NK-92 treated with Interleukin-12 subunit alpha and Interleukin-12 subunit beta, amount 100 ng/mL, for 24 hours (cell line): ENCODE measurements at places on chromosomes 5 and 9.

- no peak for DNase-seq
Observed at GRCh38 chr9:78746010-78746409, 449.1 kb downstream of the PSAT1 start.

DNA sequence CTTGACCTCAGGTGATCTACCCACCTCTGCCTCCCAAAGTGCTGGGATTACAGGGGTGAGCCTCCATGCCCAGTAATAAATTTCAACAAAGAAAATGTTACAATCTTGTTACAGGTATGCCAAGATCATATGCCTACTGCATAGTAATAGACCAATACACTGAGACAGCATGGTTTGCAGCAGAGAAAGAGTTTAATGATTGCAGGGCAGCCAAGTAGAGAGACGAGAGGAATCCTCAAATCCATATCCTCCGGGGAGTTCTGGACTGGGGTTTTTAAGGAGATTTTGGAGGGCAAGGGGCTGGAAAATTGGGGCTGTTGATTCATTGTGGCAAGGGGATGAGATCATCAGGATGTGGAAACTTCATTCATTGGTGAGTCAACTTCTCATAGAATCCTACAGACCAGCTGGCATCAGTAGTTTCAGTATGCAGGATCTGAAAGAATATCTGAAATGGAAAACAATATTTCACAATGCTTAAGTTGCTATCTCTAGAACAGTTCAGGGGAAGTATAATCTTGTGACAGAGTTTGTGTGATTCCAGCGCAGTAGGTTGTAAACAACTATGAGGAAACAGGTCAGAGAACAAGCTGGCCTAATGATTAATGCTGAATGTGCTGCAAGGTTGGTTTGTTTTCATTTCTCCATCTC lies 14.8 kb upstream of the TUT7 start:
- no peak for DNase-seq

GRCh38 chr9:1454616-1455347 lies 404.6 kb downstream of the DMRT2 start:
- no peak for DNase-seq

- DNase-seq: no peak
Observed at GRCh38 chr5:17132444-17133083, 84.9 kb upstream of the BASP1 start.

- no peak for DNase-seq
Observed at GRCh38 chr5:141882594-141883183, 4.5 kb upstream of the PCDH1 start.

DNA sequence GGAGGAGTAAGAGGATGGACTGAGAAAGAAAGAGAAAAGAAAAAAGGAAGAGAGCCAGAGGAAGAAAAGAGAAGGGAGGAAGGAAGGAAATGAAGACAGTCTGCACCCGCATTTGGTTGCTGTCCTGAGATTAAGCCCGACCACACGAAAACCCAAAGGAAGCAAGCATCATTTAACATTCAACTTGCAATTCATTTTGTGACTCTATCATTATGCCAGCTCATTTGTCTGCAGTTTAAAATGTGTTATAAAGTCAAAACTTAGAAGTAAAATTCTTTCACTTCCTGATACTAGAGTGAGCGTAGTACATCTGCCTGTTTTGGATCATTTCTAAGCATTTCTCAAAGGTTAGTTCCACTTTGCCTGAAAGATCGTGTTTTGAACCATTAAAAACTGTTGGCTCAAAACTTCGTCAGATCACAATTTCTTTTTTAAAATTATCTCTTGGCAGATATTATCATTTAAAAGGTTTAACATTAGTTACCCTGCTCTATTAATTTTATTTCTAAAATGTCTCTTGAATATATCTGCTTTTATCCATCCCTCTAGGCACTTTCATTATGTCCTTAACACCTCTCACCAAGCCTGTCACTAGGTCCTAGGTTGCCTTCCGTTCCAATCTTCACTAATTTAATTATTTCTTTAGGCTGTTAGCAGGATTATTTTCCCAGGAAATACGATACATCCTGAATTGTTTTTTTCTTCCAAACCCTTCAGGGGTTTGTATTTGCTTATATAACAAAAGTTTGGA lies 240.9 kb downstream of the TLE4 start:
- DNase-seq: no peak

DNA sequence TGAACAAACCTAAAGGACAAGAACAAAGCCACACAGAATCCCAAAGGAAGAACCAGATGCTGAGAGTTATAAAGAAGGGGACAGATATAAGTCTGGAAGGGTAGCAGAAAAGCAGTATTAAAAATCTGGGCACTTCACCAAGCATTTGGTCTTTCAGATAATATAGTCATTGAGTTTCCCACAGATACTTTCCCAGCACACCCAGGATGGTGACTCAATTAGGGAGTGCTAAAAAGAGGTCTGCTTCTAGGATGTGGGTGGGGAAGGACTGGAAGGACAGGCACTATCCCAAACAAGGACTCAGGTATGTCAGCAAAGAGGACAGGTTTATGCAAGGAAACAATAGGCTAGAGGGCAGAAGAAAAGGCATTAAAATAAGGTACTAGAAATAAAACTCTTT lies 59.3 kb downstream of the DIAPH1 start:
- DNase-seq: no peak

- no peak for DNase-seq
Observed at GRCh38 chr9:75432386-75432785, 344.1 kb downstream of the OSTF1 start.

GRCh38 chr5:10762776-10763500 lies 1.9 kb upstream of the DAP start:
- DNase-seq: no peak

DNA sequence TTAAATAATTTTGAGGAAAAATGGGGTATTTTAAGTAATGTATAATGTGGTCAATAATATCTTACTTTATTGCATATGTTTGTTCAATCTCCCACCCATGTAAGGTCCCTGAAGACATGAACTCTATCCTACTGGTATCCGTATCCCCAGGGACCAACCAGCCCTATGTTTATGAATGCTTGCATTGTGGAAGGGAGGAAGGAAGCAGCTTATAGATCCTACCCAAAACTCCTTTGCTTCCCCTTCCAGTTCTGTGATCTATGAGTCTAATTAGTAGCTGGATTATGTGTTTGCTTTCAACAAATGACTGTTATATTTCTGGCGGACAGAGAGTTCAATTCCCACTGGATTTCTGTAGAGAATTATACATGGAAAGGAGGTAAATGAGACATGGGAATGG lies 45.6 kb downstream of the CNTRL start:
- no peak for DNase-seq

- no peak for DNase-seq
Observed at GRCh38 chr5:179137643-179138567, 77.7 kb downstream of the ZNF354C start.

DNA sequence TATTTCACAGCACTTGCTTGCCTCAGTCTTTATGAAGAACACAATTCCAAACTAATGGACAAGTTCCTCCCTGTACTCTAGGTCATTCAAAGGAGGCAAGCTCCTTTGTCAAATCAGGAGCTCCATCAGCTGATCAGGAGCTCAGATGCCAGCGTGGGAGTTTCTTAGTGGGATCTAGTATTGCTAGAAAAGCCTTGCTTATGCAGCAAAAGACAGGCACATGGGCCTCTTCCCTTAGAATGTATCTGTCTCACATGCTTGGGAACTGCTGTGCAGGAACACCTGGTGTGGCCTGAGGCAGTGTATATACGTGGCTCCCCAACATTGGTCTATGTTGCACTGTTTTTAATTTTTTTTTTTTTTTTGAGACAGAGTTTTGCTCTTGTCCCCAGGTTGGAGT lies 21.4 kb upstream of the HAVCR1 start:
- DNase-seq: no peak

GRCh38 chr9:76855015-76855414 lies 50.9 kb downstream of the PRUNE2 start:
- no peak for DNase-seq

- no peak for DNase-seq
Observed at GRCh38 chr5:56110646-56111403, 116.1 kb upstream of the IL6ST start.

GRCh38 chr9:78286946-78287388 lies 10.0 kb upstream of the PSAT1 start:
- DNase-seq: no peak

- DNase-seq: no peak
Observed at GRCh38 chr5:95392593-95393182, 1.5 kb downstream of the FAM81B start.

DNA sequence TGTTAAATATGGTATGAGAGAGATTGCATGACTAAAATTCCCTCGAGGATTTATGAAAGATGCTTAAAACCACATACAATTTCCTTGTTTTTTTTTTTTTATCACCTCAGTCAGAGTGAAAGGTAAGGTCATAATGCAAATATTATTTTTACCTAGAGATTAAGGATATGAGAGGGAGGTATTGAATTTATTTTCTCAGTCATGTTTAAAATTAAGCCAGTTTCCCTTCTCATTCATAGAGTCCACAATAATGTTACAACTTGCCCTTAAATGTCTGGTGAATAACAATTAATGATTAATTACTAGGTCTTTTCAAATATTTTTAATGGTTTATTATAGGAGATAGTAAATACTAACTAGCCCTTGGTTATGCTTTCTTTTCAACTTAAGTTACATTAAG lies 144.9 kb upstream of the HAPLN1 start:
- DNase-seq: no peak

DNA sequence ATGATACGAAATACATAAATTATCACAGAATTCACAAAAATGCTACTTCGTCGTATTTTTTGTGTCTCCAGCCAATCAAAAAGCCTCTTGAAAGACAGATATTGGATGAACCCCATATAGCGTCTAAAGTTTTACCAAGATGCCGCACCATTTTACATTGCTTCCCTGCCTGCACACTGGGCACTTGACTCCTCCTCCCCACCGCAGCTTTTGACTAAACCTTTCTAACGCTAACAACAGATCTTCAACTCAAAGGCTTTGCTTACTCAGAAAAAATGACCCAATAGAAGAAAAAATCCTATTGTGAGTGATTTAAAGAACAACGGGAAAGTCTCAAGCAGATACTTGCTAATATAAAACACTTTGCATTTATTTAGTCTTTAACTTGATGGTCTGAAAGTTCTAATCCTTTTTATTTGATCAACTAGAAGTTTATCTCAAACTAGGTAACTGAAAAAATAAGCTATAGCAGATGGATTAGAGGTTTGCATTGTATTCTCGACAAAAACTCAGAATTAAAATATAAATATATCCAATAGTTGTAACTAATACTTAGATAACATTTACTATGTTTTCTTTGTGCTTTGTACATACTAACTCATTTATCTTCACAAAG lies 609.1 kb upstream of the DMAC1 start:
- DNase-seq: no peak

DNA sequence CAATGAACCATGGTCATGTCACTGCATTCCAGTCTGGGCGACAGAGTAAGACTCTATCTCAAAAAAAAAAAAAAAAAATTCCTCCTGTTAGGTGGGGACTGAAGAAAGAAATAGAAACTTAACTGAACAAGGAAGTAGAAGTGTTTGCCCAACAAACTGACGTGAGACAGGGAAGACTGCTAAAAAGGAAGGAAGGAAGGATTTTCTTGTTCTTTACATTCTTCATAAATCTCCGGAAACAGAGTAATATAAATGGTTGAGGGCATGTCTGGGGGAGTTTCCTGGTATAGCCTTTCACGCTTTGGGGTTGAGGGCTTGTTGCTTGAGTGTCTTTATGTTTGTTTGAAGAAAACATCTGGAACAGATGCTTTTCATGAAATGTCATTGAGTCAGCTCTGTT lies 3.1 kb downstream of the TOR1B start:
- no peak for DNase-seq

DNA sequence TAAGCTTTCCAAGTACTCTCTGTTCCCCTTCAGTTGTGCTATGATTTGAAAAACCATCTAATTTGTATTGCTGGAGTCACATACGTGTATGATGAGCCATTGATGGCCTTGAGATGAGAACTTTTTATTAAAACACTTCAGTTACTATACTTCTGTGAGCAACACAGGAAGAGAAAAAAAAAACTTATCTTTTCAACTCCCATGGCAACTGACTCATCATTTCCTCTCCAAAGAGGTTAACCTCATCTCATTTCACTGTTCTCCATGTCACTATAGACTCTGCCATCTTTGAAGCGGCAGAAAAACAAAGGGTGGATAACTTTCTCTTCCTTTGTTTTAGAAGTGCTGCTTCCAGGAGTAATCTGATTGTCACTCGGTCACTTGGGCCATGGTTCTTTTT lies 104.3 kb upstream of the PCSK1 start:
- DNase-seq: no peak

- DNase-seq: no peak
Observed at GRCh38 chr9:17742067-17742466, 163.2 kb downstream of the SH3GL2 start.

DNA sequence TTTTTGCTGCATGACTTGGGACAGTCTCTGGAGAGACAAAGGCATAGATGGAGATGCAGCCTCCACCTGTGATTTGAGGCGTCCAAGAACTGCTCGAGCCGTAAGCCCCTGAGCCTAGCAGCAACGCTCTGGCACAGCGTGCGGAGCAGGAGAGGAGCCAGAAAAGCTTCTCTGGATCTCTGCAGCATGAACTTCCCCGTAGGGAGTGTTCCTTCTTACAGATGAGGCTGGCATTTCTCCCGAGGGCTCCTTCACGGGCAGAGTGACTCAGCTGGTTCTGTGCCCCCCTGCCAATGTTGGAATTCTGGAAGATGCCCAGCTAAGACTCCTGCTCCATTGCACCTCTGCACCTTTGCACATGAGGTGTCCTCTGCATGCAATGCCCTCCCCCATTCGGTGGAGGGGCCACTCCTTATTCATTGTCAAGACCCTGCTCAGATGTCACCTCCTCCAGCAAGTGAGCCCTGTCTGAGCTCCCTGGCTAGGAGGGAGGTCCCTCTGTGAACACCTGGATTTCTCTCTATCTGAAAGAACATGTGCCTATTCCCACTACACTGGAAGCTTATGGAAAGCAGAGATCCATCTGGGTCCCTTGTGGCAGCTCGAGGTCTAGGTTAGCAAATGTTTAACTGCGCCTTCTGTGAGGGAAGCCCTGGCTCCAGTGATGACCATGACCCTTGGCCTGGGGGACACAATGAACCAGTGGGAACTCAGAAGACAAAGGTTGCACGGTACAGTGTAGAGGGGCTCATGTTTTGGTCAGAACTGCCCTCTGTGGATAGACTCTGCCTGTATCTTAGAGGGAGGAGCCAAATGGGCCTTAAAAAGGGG lies 39.6 kb downstream of the SH3PXD2B start:
- DNase-seq: no peak

DNA sequence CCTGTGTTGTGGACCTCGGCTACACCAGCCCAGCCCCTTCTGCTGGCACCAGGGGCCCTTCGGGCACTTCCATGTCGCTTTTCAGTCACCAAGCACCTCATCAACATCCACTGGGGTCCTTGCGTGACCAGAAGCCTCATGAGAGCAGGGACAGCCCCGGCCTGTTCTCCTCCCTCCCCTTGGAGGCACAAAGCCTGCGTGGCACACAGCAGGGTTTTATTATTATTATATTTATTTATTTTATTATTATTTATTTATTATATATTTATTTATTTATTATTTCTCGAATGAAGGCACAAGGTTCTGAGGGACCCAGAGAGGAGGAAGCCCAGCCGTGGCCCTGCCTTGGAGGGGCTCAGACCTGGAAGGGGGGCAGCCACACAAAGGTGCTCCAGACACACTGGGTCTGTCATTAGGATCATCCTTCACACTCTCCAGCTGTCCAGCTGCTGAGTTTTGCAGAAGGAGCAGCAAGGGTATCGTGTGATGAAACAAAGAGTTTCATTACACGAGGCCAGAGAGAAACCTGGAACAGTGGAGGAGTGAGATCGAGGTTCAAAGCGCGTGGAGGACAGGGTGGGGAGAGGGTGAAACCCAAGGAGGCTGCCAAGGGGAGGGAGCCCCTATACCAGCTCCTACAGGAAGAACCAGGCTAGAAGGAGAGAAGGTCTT lies 5.2 kb downstream of the VAV2 start:
- DNase-seq: no peak

GRCh38 chr5:79736528-79737514 lies 47.2 kb downstream of the CMYA5 start:
- DNase-seq: no peak

GRCh38 chr9:128252317-128253139 lies 23.3 kb downstream of the GOLGA2 start:
- no peak for DNase-seq
